GM23248 (cell line): ENCODE measurements at places on chromosomes 6 and 20. TPM values are rescaled to one million over a fixed set of nuclear protein-coding genes. Genes with fewer than 3 reads are reported as not detected.

Gene DEFB124
- not detected in 2 replicates for polyA plus RNA-seq

Gene C6orf132
- 2.8 and 3.2 TPM in 2 replicates for polyA plus RNA-seq

Gene PREX1
- polyA plus RNA-seq = 0.13 and 0.18 TPM in 2 replicates

Gene KIAA0408
- polyA plus RNA-seq = 0.39 and 1.1 TPM in 2 replicates

Gene KPNA5
- 2.4 and 2.9 TPM in 2 replicates for polyA plus RNA-seq

Gene LRRN4
- not detected in 2 replicates for polyA plus RNA-seq

Gene IRF4
- 0.23 and 0.70 TPM in 2 replicates for polyA plus RNA-seq

Gene TMEM200A
- polyA plus RNA-seq = 44.4 and 44.5 TPM in 2 replicates

Gene ITPA
- 63.8 and 72.4 TPM in 2 replicates for polyA plus RNA-seq

Gene PRSS35
- polyA plus RNA-seq = not detected in 2 replicates

Gene FGD2
- not detected in 2 replicates for polyA plus RNA-seq

Gene TLDC2
- 0.20 and 0.24 TPM in 2 replicates for polyA plus RNA-seq

Gene COX4I2
- not detected in 2 replicates for polyA plus RNA-seq

Gene SPAG4
- polyA plus RNA-seq = 17.3 and 20.9 TPM in 2 replicates

Gene UFL1
- 22.0 TPM in 2 replicates for polyA plus RNA-seq

Gene DEFB132
- not detected in 2 replicates for polyA plus RNA-seq

Gene IL17A
- polyA plus RNA-seq = not detected in 2 replicates

Gene NR2E1
- not detected in 2 replicates for polyA plus RNA-seq

Gene ERMARD
- polyA plus RNA-seq = 18.3 and 22.0 TPM in 2 replicates

Gene MAD2L1BP
- polyA plus RNA-seq = 32.9 and 34.2 TPM in 2 replicates

Gene ARFGEF3
- polyA plus RNA-seq = 0.06 TPM in 2 replicates

Gene OR2H1
- polyA plus RNA-seq = not detected in 2 replicates

Gene VSX1
- polyA plus RNA-seq = not detected in 2 replicates

Gene TRAPPC3L
- 0.30 TPM in 1 of 2 replicates, not detected in the other for polyA plus RNA-seq

Gene WFDC12
- not detected in 2 replicates for polyA plus RNA-seq

Gene NRN1
- 50.5 and 51.8 TPM in 2 replicates for polyA plus RNA-seq

Gene HTR1B
- not detected in 2 replicates for polyA plus RNA-seq

Gene TSHZ2
- 4.5 and 6.3 TPM in 2 replicates for polyA plus RNA-seq

Gene BRD2
- 99.9 and 105 TPM in 2 replicates for polyA plus RNA-seq

Gene AK9
- polyA plus RNA-seq = 3.6 and 3.7 TPM in 2 replicates

Gene TNFRSF6B
- 17.4 and 17.5 TPM in 2 replicates for polyA plus RNA-seq

Gene COL20A1
- polyA plus RNA-seq = not detected in 2 replicates

Gene TRIM10
- not detected in 2 replicates for polyA plus RNA-seq

Gene SLC17A9
- 17.7 and 23.2 TPM in 2 replicates for polyA plus RNA-seq

Gene RNF114
- polyA plus RNA-seq = 70.4 and 72.7 TPM in 2 replicates

Gene ATP9A
- 6.7 and 6.9 TPM in 2 replicates for polyA plus RNA-seq

Gene TPBG
- 125 and 127 TPM in 2 replicates for polyA plus RNA-seq

Gene OR2B6
- polyA plus RNA-seq = not detected in 2 replicates

Gene WDR27
- polyA plus RNA-seq = 5.4 and 9.3 TPM in 2 replicates

Gene PACRG
- polyA plus RNA-seq = 0.42 TPM in 1 of 2 replicates, not detected in the other

Gene MAP7
- polyA plus RNA-seq = 0.79 TPM in 2 replicates

Gene IRAK1BP1
- polyA plus RNA-seq = 2.0 TPM in 2 replicates

Gene C6orf52
- 0.75 and 0.99 TPM in 2 replicates for polyA plus RNA-seq

Gene BCAS4
- polyA plus RNA-seq = 16.8 and 18.4 TPM in 2 replicates

Gene ADGRF5
- polyA plus RNA-seq = 0.28 and 0.29 TPM in 2 replicates

Gene NRSN2
- 76.7 and 78.2 TPM in 2 replicates for polyA plus RNA-seq

Gene ZNF334
- 1.1 and 1.2 TPM in 2 replicates for polyA plus RNA-seq

Gene GSS
- 68.3 and 75.0 TPM in 2 replicates for polyA plus RNA-seq

Gene DST
- polyA plus RNA-seq = 142 and 181 TPM in 2 replicates

Gene TSBP1
- polyA plus RNA-seq = not detected in 2 replicates

Gene EYS
- polyA plus RNA-seq = 0.04 and 0.10 TPM in 2 replicates

Gene PTPRT
- not detected in 2 replicates for polyA plus RNA-seq

Gene COL19A1
- not detected in 2 replicates for polyA plus RNA-seq

Gene ZFAND3
- 37.1 and 40.0 TPM in 2 replicates for polyA plus RNA-seq

Gene PCK1
- polyA plus RNA-seq = not detected in 2 replicates

Gene SEMG2
- polyA plus RNA-seq = not detected in 2 replicates

Gene HLA-DRB1
- polyA plus RNA-seq = 0.21 and 0.52 TPM in 2 replicates

Gene RBBP8NL
- polyA plus RNA-seq = not detected in 2 replicates

Gene MRAP2
- 0.96 and 1.1 TPM in 2 replicates for polyA plus RNA-seq

Gene TRIM31
- not detected in 2 replicates for polyA plus RNA-seq
